Femur (tissue), 1 donor: ENCODE measurements at places on chromosomes 11 and 22.
A peak's percentile ranks its signal among the peaks of the same experiment; 100 is the strongest.

DNA sequence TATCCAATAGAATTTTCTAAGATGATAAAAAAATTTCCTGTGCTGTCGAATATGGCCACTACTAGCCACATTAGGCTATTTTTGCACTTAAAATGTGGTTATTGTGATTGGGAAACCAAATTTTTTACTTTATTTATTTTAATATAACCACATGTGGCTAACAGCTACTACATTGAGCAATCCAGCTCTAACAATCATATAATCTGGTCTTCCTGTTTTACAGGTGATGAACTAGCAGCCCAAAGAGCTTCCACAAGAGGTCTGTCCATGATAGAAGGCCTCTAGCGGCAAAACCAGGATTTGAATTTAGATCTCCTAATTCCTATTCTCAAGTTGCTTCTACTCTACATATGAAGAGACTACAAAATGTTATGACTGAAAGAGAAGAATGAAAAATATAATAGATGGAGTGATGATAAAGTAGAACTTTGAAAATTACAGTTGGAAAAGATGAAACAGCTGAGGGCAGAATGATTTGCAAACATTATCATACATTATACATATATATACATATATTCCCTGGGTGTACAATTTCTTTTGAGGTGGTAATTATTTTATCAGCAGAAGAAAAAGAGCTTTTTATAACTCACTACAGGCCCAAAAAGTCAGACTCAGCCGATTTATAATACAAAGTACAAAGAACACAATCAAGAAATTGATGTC, 363.5 kb upstream of the PITPNB start:
- no peak for DNase-seq

DNA sequence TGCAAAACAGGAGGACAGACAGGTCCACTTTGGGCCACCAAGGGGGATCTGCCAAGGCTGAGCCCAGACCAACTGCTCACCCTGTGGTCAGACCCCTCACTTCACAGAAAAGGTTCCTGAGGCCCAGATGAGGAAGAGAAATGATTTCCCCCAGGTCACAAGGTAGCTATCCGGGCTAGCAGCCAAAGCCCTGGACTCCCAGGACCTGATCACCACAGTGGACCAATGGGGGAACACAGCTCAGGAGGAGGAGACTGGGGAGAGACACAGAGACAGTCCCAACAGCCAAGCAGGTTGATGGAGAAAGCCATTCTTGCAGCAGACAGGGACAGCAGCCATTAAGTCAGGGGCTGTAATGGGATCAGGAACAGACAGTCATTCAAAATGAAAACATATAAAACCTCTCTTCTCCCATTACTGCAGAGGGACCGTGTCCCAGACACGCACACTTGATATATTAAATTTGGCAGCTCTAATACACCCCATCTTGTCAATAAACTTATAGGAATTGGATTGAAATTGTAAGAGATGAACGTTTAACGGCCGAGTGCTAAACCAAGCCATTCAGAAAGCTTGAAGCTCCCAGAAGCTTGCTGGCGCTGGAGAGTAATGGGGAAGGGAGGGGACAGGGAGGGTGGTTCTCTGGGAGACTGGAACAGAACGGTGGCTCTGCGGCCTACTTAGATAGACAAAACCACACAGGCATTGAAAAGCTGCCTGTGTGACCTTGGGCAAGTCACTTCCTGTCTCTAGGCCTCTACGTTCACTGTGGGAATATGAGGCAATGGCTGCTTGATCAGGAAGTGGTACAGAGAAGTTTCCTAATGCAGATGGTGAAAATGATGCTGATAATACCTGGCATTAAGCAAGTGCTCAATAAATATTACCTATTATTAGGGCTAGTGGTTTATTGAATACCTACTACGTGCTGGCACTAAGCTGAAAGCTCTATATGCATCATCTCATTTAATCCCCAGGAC, 16.0 kb downstream of the ZMAT5 start:
- DNase-seq = no peak

- no peak for DNase-seq
These were observed 29.5 kb downstream of the CARD18 start for GRCh38 chr11:105109855-105110687.

DNA sequence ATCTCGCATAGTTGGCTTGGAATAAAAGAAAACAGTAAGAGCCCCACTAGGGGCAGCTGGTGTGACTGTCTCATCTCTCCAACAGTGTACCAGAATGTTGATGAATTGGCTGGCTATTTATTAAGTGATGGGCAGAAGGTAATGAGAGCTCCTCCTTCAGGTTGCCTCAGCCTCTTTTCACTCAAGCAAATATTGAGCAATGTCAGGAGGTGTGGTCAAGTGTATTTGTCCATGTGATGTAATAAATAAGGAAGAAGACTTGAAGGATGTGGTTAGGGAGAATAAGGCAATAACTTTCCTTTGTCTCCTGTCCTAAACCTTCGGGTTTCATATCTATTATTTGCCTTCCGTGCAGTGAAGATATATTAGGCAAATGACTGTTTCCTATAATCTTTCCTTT, at the start of gene TCN1:
TSS of gene TCN1 (minus strand) at position 91 of the 400 bp plus-strand sequence. CDS start at position 74, 17 bp downstream.
- DNase-seq = no peak

- DNase-seq = no peak
These were observed 146.0 kb downstream of the OPCML start for GRCh38 chr11:133386262-133386661.

DNA sequence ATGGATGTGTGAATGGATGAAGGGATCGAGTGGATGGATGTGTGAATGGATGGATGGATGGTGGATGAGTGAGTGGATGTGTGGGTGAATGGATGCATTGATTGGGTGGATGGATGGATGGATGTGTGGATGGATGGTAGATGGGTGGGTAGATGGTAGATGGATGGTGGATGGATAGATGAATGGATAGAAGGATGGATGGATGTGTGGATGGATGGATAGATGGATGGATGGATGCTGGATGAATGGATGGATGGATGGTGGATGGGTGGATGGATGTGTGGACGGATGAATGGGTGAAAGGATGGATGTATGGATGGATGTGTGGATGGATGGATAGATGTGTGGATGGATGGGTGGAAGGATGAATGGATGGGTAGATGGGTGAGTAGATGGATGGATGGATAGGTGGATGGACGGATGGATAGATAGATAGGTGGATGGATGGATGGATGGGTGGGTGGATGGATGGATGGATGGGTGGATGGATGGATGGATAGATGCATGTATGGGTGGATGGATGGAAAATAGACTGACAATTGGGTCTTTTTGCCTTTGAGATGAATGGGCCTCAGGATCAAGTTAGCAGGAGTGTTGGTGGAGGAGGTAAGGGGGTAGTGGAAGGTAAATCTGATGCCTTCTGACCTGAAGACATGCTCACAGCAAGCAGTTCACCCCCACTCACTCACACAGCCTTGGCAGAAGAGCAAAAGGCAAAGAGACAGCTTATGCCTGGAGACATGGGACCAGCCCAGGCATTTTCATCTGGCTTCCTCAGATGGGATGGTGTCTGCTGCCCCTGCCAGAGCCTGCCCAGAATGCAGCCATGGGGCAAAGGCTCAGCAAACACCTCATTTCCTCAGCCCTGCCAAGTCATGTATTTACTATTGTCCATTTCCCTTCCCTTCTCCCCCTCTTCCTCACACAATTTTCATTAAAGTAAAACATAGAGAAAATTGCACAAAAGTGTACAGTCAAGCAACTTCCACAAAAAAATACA, 8.0 kb upstream of the FADD start:
- DNase-seq = no peak

- DNase-seq = no peak
These were observed 9.2 kb upstream of the IL10RA start for GRCh38 chr11:117977029-117977428.

GRCh38 chr11:74276581-74276980, 34.9 kb downstream of the P4HA3 start:
- no peak for DNase-seq

- DNase-seq = no peak
These were observed 42.3 kb upstream of the DKK3 start for GRCh38 chr11:12050470-12051286.

- DNase-seq = no peak
These were observed 4.5 kb downstream of the FOXR1 start for GRCh38 chr11:118975771-118976709.

DNA sequence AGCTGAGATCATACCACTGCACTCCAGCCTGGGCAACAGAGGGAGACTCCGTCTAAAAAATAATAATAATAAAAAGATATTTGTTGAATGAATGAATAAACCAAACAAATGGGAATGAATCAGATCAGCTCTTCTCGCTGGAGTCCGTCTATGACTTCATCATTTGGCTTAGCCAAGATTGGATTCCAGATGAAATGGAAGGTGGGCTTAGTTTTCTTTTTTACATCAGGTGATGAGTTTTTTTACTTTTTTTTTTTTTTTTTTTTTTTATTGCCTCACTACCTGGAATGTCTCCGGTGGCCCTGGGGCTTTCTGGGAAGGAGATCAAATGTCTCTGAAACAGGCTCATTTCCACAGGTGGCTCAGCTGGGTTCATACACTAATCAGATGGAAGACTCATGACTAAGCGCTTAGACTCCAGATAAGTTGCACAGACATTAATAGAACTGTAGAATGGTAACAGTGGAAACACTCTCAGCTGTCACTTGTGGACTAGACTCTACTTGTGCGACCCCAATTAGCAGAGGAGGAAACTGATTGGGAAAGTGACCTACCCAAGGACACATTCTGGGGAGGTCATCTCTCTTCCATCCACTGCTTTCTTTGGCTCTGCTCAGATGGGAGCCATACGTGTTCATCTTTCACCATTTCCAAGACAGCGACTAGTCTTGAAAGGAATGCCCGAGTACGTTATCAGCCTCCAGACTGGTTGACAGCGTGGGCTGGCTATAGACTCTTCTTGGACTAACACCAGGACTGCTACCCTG, 20.5 kb upstream of the RBFOX2 start:
- no peak for DNase-seq

DNA sequence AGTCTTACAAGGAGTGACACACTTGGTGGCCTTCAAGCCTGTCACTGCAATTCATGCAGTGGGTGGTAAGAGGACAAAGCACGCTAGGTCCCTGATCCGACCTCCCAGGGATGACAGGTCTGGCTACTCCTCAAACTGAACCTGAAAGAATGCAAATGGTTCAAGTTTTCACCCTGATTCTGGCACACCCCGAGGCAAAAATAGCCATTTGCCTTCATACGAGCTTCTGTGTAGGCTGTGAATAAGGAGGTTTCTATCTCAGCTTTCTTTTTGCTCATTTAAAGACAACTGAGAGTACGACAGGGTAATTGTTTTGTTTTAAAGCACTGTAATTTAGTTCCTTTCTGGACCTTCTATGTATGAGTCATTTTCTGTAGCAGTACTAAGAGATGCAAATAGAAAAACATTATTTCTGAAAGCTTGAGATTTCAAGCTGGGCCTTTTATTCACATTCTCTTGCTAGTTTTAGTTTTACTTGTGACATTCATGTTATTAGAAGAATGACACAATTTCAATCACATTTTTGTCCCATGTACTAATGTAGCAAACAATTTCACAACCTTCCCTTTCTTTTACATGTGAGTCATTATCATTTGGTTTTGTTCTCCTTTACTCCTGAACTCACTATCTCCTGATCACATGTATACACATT, 56.6 kb upstream of the FDX1 start:
- no peak for DNase-seq

DNA sequence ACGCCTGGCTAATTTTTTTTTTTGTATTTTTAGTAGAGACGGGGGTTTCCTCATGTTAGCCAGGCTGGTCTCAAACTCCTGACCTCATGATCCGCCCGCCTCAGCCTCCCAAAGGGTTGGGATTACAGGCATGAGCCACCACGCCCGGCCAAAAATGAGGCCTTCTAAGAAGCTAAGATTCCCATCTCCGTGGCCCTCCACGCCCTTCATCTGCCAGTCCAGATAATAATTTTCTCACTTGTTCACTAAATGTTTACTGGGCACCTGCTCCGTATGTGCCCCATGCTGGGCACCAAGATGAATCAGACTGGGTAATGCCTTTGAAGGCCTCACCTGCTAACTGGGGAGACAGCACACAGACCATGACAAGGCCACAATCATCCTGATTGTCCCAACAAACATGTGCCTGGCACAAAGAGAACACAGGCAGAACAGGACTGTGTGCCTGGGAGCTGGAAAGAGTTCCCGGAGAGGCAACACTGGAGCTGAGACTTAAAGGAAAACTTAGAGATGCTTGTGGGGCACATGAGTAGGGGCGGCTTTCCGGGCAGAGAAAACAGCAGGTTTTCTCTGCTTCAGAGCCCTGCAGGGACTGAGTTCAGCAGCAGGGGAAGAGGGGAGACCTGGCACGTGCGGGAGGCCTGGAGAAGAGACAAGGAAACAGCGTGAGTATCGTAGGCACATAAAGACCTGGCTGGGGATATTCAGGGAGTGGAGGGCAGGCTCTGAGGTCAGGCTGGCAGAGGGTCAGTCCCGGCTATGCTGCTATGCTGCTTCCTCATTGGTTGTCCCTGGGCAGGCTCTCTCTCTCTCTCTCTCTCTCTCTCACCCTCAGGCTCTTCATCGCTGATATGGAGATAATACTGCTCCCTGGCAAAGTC, 2.4 kb downstream of the KIAA0930 start:
- no peak for DNase-seq

GRCh38 chr11:103946793-103947545, 89.5 kb upstream of the DDI1 start:
- DNase-seq = no peak

DNA sequence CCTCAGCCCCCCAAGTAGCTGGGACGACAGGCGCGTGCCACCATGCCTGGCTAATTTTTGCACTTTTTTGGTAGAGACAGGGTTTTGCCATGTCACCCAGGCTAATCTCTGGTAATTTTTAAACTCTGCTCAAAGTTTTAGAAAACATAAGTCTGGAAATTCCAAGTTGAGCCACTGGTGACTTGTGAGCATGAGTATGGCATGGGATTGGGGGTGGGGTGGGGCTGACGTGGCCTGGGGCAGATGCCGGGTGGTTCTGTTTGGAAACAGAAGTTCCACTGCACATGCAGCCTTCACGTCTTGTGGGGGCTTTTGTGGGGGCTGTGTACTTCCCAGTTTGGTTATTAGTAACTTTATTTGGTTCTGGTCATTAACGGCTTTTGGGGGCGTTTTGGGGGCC, 67.3 kb downstream of the PTPRJ start:
- DNase-seq = no peak

GRCh38 chr11:104001561-104002056, 34.8 kb upstream of the DDI1 start:
- peak; percentile 28 for DNase-seq

GRCh38 chr11:72724021-72724551, 28.1 kb downstream of the ARAP1 start:
- DNase-seq = no peak

DNA sequence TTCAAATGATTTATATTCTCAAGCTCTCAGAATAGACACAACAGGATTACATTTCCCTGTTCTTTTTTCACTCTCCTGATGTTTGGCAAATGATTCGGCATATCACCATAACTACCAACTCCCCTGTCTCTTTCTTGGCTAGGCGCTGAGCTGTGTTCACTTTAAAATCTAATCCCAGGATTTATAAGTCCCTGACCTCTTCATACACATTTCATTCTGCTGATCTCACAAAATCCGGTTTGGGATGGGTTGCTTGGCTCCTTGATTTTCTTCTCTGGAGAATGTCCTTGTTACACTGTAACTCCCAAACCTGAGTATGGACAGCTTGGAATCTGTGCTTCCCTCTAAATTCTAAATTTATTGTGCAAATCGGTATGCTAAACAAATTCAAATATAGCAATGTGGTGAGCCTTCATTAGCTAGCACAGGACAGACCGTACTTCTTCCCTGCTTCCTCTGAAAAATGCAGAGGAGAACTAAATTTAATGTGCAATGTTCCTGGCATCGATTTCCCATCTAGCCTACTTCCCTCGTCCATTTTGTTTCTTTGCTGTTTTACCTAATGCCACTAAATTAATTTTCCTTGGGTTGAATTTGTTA, 858.5 kb upstream of the FAT3 start:
- peak; percentile 59 for DNase-seq

GRCh38 chr11:131666006-131666405, 295.6 kb downstream of the NTM start:
- no peak for DNase-seq
